ENCODE measurements at places on chromosomes 11 and 22.

DNA sequence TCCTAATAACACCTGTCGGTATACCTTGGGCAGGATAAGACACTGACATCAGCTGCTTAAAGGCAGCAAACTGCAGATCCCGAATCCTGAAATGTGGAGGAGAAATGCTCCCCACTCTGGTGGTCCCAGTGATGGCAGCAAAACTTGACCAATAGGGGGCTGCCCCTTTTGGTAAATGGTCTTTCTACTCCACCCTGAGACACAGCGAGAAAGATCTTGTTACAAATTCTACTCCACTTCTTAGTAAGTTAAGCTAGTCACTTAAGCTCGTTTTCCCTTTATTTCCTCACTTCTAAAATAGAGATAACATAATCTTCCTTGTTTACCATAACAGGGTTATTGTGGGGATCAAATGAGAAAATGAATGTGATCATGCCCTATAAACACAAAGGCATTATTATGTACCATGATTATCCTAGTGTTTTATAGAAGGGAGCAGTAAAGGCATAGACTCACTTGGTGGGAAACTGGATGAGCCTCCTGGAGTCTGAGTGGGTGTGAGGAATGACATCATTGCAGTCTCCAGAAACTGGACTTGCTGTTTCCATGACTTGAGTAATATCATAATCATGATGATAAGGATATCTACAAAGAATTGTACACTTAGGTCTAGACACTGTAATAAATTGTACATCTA is 50.9 kb downstream of the ENDOD1 start:
- no peak for DNase-seq

DNA sequence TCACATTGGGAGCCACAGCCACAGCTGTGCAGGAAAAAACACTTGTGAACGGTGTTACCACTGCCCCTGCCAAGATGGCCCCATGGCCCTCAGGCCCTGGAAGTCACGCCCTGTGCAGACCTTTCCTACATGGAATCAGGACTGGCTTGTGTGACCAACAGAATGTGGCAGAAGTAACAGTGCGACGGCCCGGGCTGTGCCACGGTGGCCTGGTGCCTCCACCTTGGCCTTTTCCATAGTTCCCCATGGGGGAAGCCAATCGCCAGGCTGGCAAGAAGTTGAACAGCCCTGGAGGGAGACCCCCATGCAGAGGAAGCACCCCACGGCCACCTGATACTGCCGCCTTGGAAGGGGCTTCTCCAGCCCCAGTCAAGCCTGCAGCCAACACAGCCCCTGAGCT is 48.0 kb downstream of the DHCR7 start:
- no peak for DNase-seq

GRCh38 chr11:3189886-3190583 is 24.9 kb upstream of the OSBPL5 start:
- DNase-seq, result no peak

DNA sequence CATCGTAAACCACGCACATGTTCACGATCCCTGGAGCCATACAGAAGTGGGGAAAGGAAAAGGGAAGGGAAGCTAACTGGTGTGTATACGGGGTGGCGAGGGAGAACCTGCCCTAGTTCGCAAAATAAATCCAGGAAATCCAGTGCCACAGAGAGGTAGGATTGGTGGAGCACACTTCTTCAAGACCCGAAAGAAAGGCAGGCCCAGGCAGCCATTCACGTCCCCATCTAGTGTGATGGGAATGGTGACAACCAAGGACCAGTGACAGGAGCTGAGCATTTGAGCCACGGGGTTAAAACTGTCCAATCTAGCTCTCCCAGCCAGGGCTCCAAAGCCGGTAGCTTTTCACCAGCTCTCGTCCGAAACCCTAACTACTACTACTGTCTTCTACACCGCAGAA is 53.7 kb downstream of the IGSF9B start:
- DNase-seq, result no peak

DNA sequence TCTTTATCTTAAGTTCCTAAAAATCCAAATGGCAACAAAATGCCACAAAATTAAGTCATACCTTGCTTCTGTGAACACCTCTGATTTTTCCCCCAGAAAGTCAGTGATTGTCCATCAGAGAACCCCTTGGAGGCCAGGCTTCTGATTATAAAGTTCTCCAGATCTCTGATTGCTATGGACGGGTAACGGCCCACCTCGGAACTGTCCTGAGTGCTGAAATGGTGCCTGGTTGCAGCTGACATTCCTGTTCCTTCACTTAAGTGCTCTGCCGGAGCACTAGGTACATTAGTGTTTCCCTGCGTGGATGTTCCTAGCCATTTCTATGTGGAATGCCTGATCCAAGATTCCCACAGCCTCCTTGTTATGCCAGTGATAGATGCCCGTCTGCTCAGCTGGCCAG is 85.0 kb downstream of the CHST1 start:
- no peak for DNase-seq

GRCh38 chr11:22343371-22344032 is 5.3 kb downstream of the SLC17A6 start:
- no peak for DNase-seq

DNA sequence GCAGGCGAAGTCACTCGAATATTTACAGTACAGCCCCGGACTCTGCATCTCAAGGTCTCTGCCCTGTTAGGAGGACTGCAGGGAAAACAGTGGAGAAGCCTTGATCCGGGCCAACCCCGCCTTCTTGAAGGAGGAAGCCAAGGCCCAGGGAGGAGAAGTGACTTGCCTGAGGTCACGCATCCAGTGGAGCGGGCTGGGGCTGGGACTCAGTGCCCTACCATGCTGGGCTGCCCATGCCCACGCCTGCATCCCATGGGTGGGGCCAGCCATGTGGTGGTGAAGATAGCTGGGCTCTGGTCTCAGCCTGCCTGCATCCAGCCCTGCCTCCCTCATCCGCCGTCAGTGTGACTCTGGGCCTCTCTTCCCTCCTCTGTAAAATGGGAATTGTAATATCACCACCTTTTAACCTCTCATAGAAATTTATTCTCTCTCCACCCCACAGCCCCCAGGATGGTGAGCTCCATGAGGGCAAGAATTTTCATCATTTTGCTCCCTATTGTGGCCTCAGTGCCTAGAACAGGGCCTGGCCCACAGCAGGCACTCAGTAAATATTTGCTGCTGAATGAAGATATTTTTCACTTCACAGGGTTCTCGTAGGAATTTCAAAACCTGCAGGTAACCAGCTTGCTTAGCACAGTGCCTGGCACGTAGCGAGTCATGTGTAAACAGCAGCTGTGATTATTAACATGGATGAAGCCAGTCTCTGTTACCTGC is 57.3 kb downstream of the OTOG start:
- no peak for DNase-seq

GRCh38 chr11:84626256-84626655 is 1000.9 kb downstream of the DLG2 start:
- no peak for DNase-seq

- DNase-seq, result no peak
These were observed 41.2 kb upstream of the ARL14EP start for GRCh38 chr11:30281476-30282288.

- DNase-seq, result no peak
These were observed 1.3 kb downstream of the CST6 start for GRCh38 chr11:66012946-66013761.

DNA sequence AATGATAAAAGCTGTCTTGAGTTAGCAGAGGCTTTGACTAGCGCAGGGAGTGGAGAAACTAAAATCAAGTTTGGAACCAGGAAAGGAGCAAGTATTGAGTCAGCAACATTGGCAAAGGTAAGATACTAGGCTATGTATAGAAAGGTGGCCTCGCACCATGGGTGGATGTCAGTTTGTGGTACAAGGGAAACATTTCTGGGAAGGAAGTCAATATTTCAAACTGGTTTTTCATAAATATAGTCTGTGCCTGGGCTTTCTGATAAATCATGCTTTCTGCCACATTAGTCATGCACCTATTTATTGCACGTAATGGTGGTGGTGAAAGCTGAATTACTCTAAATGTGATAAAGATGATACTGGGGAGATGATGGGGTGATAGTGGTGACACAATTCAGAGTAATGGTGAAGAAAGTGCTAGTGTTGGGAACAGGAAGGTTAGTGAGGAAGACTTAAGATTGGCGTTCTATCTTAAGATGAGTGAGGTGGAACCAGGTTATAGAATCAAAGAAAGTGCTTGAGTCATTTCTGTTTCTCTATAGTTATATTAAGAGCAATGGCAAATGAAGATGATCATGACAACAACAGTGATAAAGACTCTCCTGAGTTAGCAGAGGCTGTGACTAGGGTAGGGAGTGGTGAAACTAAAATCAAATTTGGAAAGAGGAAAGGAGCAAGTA is 729.0 kb downstream of the FAM181B start:
- DNase-seq, result no peak

GRCh38 chr11:111569476-111569875 is 29.0 kb downstream of the LAYN start:
- DNase-seq, result no peak

GRCh38 chr11:131392528-131393255 is 22.3 kb downstream of the NTM start:
- DNase-seq, result no peak

GRCh38 chr11:35179466-35180135 is 40.6 kb downstream of the CD44 start:
- DNase-seq, result no peak

- no peak for DNase-seq
These were observed 13.4 kb downstream of the OTOG start for GRCh38 chr11:17560281-17561110.

- no peak for DNase-seq
These were observed 93.1 kb downstream of the RPL27A start for GRCh38 chr11:8775734-8776133.

DNA sequence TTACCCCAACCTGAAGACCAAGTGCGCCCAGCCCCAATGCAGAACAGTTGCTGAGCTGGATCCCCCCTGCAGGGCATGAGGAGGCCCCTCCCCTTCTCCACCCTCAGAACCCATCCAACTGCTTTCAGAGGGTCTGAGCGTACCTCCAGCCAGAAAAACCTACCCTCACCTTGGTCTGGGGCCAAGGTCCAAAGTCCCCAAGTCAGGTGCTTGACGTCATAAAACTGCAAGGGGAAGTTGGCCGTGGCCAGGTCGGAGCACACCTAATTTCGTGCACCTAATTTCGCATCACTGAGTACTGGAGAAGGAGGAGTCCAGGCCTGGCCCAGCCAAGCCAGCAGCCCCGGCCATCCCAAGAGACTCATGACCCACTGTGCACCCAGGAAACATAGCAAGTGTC is 289.8 kb downstream of the CTTN start:
- no peak for DNase-seq

DNA sequence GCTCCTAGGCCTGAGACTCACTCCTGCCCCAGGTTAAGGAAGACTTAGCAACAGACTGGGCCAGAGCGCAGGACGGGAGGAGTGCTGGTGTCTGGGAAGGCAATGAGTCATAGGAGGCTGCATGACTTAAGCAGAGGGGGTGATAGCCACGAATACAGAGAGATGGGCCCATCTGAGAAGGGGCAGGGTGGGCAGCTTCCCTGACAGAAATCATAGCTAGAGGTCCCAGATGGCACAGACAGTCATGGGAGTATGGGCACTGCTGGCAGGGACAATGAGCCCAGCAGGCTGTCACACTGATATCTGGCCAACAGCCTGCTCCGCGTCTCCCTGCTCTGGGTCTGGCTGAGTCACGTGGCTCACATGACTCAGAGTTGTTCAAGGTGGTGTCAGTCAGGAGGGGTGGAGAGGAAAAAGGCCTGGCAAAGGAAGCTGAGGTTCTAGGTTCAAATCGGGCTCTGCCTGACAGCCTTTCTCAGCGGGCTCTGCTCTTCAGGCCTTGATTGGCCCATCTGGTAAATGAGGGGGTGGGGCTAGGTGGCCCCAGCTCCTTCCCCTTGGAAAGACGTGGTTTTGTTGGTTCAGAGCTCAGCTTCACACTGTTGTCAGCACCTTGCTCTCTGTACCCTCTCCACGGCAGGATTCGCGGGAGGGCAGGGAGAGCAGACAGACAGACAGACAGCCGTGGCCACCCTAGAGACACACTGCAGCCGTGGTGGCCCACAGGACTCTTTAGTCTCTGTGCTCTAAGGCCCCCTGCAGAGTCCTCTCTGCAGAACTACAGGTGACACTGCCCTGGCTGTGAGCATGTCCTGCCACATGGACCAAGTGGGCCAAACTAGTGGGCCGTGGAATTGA is 47.8 kb downstream of the DBX1 start:
- DNase-seq, result peak; percentile 75

- DNase-seq, result no peak
These were observed 198.3 kb upstream of the PGR start for GRCh38 chr11:101327908-101328307.

- no peak for DNase-seq
These were observed 56.6 kb upstream of the DRD2 start for GRCh38 chr11:113531575-113532451.

GRCh38 chr11:19770277-19770676 is 57.6 kb downstream of the NAV2 start:
- DNase-seq, result no peak

GRCh38 chr11:109197656-109198055 is 224.3 kb upstream of the C11orf87 start:
- no peak for DNase-seq

- DNase-seq, result no peak
These were observed 2.5 kb downstream of the PNPLA5 start for GRCh38 chr22:43889201-43889859.

GRCh38 chr11:61195719-61196118 is 7.6 kb upstream of the PGA3 start:
- no peak for DNase-seq

GRCh38 chr22:30857791-30858190 is 110.8 kb downstream of the MORC2 start:
- no peak for DNase-seq

DNA sequence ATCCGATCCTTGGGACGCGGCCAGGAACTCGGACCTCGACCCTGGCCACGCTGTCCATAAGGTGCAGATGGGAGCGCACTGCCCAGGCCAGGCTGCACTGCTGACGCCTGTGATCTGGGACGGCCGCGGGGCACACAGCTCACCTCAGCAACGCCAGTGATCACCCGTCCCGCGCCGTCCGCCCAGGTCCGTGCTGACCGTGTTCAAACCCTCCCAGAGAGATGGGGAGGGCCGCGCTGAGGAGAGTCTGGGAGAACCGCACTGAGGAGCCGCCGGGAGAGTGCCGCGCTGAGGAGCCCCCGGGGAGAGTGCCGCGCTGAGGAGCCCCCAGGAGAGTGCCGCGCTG is 636 bp downstream of the KCNQ1OT1 start:
- DNase-seq, result peak; percentile 20

DNA sequence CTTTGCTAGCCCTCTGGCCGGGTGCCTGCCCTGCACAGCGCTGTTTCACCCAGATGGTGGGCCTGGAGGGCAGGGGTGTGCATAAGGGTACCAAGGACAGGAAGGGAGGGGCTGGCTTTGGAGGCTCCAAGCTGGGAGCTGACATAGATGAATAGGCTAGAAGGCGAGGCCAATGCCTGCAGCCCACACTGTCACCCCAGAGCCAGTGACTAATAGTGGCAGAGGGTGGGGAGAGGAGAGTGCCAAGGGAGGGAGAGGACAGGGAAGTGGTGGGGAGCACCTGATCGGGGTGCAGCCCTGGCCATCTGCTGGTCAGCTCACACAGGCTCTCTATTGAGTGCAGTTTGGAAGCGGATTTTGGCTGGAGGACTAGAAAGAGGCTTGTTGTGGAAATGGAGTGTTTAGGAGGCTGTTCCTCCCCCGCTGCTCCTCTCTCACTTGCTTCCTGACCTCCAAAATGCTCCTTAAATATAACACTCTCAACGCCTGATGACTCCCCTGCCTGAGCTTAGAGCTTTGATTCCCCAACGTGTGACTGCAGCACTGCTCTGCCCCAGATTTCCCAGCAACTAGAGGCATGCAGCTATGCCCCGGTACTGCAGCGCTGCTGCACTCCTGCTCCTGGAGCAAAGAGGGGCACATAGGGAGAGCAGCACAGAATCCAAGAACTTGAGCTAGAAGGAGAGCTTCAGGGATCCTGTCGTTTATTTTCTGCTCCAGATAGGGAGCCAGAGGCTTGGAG is 89.2 kb downstream of the GRAMD1B start:
- no peak for DNase-seq
